ENCODE measurements at places on chromosomes 1 and 21. TPM values are rescaled to one million over a fixed set of nuclear protein-coding genes. Genes with fewer than 3 reads are reported as not detected.

The MSH4 gene
- 0.51 TPM for total RNA-seq

The LAMC1 gene
- 190 TPM for total RNA-seq

The FCRL3 gene
- total RNA-seq = not detected

The TTLL10 gene
- total RNA-seq = not detected

The MPL gene
- total RNA-seq = not detected

The DEDD gene
- total RNA-seq = 26.9 TPM

The SYDE2 gene
- 3.2 TPM for total RNA-seq

The SNIP1 gene
- 11.3 TPM for total RNA-seq

The PTPN22 gene
- total RNA-seq = 0.26 TPM

The ANKRD34A gene
- under 0.01 TPM for total RNA-seq

The OR2T11 gene
- total RNA-seq = not detected

The FHAD1 gene
- 0.13 TPM for total RNA-seq

The FAM72D gene
- total RNA-seq = 0.13 TPM

The UMODL1 gene
- total RNA-seq = not detected

The PCSK9 gene
- 5.8 TPM for total RNA-seq

The TRABD2B gene
- under 0.01 TPM for total RNA-seq

The SHISAL2A gene
- total RNA-seq = not detected

The TCHHL1 gene
- total RNA-seq = not detected

The ATAD3C gene
- total RNA-seq = 0.26 TPM

The RBBP5 gene
- total RNA-seq = 23.4 TPM

The FAM163A gene
- not detected for total RNA-seq

The C1orf185 gene
- not detected for total RNA-seq

The ALX3 gene
- not detected for total RNA-seq

The PRAMEF20 gene
- not detected for total RNA-seq

The SYT2 gene
- under 0.01 TPM for total RNA-seq

The USH2A gene
- not detected for total RNA-seq

The TEX38 gene
- not detected for total RNA-seq

The KDM1A gene
- 71.1 TPM for total RNA-seq

The RUNX3 gene
- total RNA-seq = 0.26 TPM

The NENF gene
- total RNA-seq = 58.9 TPM

The EPHX1 gene
- 3.9 TPM for total RNA-seq

The FCRL6 gene
- total RNA-seq = 0.13 TPM

The SH3BGR gene
- total RNA-seq = 5.0 TPM
